ENCODE measurements at places on chromosomes 2 and 18.
A peak's percentile ranks its signal among the peaks of the same experiment; 100 is the strongest.

GRCh38 chr18:56257205-56257604, 381.2 kb downstream of the TXNL1 start:
- no peaks in the 10 kb centered on the region for H3K36me3 ChIP-seq
- no peaks in the 10 kb centered on the region for H3K4me1 ChIP-seq
- H3K4me3 ChIP-seq: no peak overlapping the region
- no peak for DNase-seq
- H3K27ac ChIP-seq: no peak overlapping the region

DNA sequence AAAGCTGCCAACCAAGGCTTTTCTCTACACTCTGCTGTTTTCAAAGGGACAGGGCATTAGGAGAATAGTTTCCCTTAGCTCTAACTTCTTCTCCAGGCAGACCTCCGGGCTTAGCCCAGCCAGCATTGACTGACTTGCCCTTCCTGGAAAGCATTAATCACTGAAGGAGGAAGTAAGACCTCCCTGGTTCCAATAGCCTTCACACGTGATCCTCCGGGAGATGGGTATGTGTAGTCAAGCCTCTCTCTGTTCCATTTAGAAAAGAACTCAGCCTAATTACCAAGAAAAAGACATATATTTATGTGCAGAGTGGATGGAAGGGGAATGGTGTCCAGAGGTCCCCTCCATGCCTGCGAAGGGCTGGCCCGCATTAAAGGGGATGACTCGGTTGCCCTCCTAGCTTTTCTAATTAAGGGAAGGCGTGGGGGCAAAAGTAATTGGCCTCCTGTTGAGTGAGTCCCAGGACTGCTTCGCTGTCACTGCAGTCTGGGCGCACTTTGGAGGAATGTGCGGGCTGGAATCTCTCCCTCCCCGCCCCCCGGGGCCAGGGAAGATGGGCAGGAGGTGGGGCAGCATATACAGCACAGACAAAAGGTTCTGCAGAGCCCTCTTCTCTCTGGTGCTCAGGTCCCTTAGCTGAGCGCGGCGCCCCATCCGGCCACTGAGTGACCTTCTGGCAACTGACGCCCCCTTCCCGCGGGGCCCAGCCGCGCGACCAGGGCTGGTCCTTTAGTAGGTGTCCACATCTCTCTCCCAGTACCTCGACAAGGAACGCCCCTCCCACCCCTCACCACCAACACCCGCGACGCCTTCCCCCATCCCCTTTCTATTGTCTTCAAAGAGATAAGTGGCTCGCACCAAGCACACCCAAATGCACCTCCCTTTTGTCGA, 686.0 kb downstream of the NRXN1 start:
- H3K27ac ChIP-seq: no peak overlapping the region
- peak overlapping the region; percentile 46 for H3K4me3 ChIP-seq
- peaks cover 10% of the 10 kb centered on the region for H3K27me3 ChIP-seq
- H3K4me1 ChIP-seq: peaks cover 2% of the 10 kb centered on the region
- DNase-seq: no peak
- no peaks in the 10 kb centered on the region for H3K36me3 ChIP-seq

DNA sequence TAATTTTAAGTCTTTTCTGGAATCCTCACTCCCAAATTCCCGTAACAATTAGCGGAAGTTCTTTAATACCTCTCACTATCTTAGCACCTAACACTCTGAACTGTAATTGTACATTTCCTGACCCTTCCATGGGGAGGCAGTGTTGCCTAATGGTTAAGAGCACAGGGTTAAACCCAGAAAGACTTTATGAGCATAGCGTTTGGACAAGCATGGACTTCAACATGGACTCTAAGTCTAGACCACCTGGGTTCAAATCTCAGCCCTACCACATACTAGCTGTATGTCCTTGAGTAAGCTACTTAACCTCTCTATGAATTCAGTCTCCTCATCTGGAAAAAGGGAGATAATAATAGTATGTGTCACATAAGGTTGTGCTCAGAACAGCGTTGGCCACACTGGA, 13.0 kb downstream of the ANTXR1 start:
- H3K27me3 ChIP-seq: no peaks in the 10 kb centered on the region
- H3K27ac ChIP-seq: no peak overlapping the region
- no peak for DNase-seq
- H3K36me3 ChIP-seq: no peaks in the 10 kb centered on the region
- H3K4me1 ChIP-seq: no peaks in the 10 kb centered on the region

GRCh38 chr2:237500681-237501424, 13.8 kb downstream of the MLPH start:
- H3K36me3 ChIP-seq: no peaks in the 10 kb centered on the region
- no peak overlapping the region for H3K27ac ChIP-seq
- H3K4me3 ChIP-seq: no peak overlapping the region
- no peaks in the 10 kb centered on the region for H3K27me3 ChIP-seq
- no peak for DNase-seq
- no peaks in the 10 kb centered on the region for H3K4me1 ChIP-seq

DNA sequence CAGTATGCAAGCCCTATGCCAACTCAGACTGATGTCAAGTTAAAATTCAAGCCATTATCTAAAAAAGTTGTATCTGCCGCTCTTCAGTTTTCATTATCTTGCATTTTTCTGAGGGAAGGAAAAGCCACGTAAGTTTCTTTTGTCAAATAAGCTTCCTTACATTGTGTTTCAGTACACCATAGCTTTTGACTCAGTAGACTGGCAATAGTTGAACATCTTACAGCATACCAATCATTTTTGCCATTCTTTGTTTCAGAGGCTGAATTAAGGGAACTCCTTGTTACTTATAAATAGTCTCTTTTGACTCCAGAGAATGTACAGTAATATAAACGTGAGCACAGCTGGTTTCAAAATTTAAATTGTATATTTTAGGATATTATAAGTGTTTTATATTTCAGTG, 120.6 kb downstream of the EHBP1 start:
- H3K4me3 ChIP-seq: no peak overlapping the region
- no peaks in the 10 kb centered on the region for H3K4me1 ChIP-seq
- H3K27me3 ChIP-seq: no peaks in the 10 kb centered on the region
- no peak for DNase-seq

- H3K4me3 ChIP-seq: no peak overlapping the region
- H3K4me1 ChIP-seq: no peaks in the 10 kb centered on the region
- H3K27ac ChIP-seq: no peak overlapping the region
- H3K27me3 ChIP-seq: no peaks in the 10 kb centered on the region
- no peak for DNase-seq
These were observed 65.0 kb upstream of the NPAS2 start for GRCh38 chr2:100754951-100755350.

DNA sequence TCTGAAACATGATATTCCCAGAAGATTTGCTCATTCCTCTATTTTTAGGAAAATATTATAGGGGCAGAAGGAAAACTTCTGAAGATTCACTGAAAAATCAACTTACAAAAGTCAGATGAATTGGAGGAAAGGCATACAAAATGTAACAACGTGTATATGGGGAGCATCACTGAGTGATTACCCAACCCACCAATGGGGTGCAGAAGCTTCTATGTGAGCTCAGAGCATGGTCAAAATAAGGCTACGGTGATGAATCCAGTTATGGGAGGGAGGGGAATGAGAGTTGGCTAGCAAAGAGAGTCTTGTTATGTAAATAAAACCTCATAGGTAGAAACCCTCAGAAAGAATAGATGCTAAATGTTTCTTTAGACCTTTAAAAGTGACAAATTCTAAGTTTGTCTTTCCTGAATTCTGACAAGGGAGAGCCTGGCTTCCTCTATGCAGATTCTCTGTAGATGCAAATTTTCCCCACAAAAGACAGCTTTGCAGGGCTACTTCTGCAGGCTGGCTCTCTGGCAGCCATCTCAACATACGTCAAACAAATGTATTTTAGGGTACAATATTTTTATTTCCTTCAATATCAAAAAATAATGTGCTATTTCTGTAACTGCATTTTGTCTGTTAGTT, 171.4 kb upstream of the NDUFV2 start:
- H3K27me3 ChIP-seq: no peaks in the 10 kb centered on the region
- H3K36me3 ChIP-seq: 0 out of 2 replicates have a peak, but pooled peaks cover 2% of the 10 kb centered on the region
- H3K4me3 ChIP-seq: no peak overlapping the region

DNA sequence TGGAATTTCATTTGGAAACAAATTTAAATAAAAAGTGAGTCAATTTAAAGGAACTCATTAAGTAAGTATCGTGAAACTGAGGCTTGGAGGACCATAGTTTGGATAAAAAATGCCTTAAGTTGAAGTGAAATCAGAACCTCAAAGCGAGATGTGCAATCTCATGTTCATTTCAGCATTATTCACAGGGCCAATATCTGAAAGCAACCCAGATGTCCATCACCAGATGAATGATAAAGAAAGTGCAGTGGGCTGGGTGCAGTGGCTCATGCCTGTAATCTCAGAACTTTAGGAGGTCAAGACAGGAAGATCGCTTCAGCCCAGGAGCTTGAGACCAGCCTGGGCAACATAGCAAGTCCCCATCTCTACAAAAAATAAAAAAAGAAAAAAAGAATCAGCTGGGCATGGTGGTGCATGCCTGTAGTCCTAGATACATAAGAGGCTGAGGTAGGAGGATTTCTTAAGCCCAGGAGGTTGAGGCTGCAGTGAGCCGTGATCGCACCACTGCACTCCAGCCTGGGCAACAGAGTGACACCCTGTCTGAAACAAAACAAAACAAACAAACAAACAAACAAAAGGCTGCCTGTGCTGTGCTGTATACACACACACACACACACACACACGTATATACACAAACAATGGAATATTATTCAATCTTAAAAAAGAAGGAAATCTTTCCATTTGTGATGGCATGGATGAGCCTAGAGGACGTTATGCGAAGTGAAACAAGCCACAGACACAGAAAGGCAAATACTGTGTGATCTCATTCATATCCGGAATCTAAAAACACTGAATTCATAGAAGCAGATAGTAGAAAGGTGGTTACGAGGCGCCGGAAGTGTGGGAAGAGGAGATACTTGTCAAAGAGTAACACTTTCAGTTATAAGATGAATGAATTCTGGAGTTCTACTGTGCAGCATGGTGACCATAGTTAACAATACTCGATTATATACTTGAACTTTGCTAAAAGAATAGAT, 14.5 kb downstream of the SH3RF3 start:
- no peak for DNase-seq
- no peaks in the 10 kb centered on the region for H3K4me1 ChIP-seq
- no peak overlapping the region for H3K27ac ChIP-seq
- H3K36me3 ChIP-seq: no peaks in the 10 kb centered on the region
- H3K4me3 ChIP-seq: no peak overlapping the region

DNA sequence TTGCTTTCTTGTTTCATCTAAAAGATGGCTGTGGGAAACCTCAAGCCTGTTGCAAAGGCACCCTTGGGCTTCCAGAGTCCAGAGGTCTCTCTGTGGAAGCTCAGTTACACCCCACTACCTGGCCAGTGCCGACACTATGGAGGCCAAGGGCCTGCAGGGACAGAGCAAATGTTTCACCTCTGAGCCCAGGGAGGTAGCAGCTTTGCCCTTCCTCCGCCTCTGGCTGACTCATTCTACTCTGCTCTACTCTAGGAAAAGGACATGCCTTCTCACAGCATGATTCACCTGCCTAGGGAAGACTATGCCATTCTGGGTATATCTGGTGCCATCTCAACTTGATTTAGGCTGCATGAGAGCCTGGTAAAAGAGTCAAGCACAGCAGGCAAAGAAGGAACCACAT, 12.2 kb downstream of the MYOM1 start:
- H3K4me1 ChIP-seq: no peaks in the 10 kb centered on the region
- H3K27ac ChIP-seq: no peak overlapping the region
- H3K4me3 ChIP-seq: no peak overlapping the region

GRCh38 chr2:191642541-191642940, 35.4 kb upstream of the NABP1 start:
- no peaks in the 10 kb centered on the region for H3K27me3 ChIP-seq
- DNase-seq: no peak
- peaks cover 2% of the 10 kb centered on the region for H3K4me1 ChIP-seq
- no peaks in the 10 kb centered on the region for H3K36me3 ChIP-seq
- H3K27ac ChIP-seq: no peak overlapping the region
- no peak overlapping the region for H3K4me3 ChIP-seq

DNA sequence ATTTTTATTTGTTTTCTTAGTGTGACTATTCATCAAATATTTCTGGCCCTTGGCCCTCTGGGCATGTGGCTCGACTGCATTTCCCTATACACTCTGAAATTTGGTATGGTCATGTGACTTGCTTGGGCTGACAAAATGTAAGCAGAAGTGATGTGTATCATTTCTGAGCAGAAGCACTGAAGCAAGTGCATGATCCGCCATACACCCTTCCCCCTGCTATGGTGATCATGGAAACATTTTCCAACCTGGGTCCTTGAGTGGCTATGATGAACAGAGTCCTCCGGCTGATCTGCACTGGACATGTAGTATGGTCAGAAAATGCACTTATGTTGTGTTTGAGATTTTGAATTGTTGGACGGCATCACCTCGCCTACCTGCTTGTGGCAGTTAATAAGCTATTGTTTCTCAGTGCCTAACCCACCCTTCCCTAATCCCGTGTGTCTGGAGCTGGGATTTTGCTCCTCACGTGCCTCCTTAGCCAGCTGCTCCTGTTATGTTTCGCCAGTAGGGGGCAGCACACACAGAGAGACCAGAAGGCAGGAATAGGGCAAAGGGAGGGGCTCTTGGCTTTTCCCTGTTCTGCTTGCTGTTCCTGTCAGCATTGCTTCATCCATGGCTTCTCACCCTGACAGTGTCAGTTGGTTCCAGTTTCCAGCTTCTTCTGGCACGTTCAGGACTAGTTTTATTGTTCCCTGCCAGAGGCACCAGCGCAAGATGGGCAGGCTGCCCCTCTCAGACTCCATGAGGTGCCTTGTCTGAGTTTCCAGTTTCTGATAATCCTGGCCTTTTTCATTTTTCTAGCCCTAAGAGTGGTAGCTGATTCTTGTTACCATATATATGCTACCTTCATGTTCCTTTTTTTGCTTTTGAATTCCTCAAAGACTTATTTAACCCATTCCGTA, 207.4 kb downstream of the ARL6IP6 start:
- H3K27me3 ChIP-seq: no peaks in the 10 kb centered on the region
- no peak overlapping the region for H3K27ac ChIP-seq
- H3K4me1 ChIP-seq: no peaks in the 10 kb centered on the region

DNA sequence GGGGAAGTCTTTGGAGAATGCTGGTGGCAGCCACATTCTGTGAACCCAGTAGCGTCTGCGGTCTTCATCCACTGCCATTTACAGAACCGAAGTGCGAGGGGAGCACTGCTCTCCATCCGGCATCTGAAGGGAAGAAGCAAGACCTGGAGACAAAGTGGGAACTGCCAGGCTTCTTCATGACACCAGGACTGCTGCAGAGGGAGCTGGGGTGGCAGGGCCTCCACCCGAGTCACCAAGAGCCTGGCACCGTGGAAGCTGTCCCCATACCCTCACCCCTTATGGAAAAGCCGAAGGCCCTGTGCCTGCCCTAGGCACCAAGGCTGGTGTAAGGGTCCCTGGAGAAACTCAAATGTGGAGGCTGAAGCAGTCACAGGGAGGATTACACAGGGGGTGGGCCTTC, 79.8 kb downstream of the CIB4 start:
- DNase-seq: no peak
- H3K4me3 ChIP-seq: no peak overlapping the region
- H3K36me3 ChIP-seq: no peaks in the 10 kb centered on the region
- H3K27ac ChIP-seq: no peak overlapping the region
- peaks cover 4% of the 10 kb centered on the region for H3K27me3 ChIP-seq

Data from iPS DF 6.9 (cell line).